ENCODE measurements at places on chromosomes 5 and 9.

GRCh38 chr9:90086101-90086511, 481.3 kb downstream of the GADD45G start:
- no peak for DNase-seq

DNA sequence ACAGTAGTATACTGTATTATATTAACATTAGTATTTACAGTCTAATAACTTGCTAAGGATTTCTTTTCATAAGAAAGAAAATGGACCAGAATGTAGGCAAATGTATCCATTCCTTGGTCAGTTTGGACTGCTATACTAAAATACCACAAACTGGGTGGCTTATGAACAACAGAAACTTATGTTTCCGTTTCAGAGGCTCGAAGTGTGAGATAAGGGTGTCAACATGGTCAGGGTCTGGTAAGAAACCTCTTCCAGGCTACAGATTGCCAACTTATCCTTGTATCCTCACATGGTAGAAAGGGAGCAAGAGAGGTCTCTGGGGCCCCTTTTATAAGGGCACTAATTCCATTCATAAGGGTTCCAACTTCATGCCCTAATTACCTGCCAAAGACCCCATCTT, 9.2 kb upstream of the ESM1 start:
- DNase-seq: no peak

- DNase-seq: no peak
These were observed 14.7 kb upstream of the BRD3OS start for GRCh38 chr9:134010310-134011173.

GRCh38 chr5:131355971-131356528, 92.2 kb downstream of the CDC42SE2 start:
- DNase-seq: no peak

GRCh38 chr9:98551511-98552286, 157.0 kb downstream of the GABBR2 start:
- DNase-seq: no peak

GRCh38 chr5:14082973-14083372, 60.2 kb upstream of the TRIO start:
- DNase-seq: no peak

- no peak for DNase-seq
These were observed 6.6 kb upstream of the XPA start for GRCh38 chr9:97703437-97704344.

GRCh38 chr9:110298043-110298605, 39.5 kb downstream of the TXNDC8 start:
- DNase-seq: no peak

DNA sequence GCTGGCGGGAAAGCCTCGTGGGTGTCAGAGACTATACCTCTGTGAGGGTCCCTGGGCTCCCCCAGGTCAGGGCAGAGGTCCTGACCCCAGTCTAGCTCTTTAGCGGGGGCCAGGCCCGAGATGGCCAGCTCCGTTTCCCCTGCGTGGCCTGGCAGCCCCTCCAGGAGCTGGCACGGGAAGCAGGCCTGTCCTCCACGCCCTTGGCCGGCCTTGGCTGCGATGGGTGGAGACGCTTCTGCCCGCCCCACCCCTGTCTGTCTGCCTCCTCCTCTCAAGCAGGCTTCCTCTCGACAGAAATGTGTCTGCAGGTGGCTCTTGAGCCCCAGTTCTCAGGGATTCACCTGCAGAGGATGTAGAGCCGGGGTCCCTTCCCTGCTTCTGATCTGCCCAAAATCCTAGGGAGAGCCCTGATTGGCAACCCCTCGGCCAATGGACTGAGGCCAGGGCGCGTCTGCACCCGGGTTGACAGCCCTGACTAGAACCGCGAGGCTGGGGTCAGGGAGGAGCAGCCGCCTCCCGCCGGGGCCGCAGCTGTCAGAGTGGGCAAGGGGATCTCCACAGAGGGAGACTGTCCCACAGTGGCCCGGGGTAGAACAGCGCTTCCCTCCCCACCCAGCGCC, 2.6 kb upstream of the GRIN1 start:
- no peak for DNase-seq

- DNase-seq: no peak
These were observed 4.8 kb upstream of the NOTCH1 start for GRCh38 chr9:136550439-136551289.

- DNase-seq: no peak
These were observed 85.4 kb downstream of the KLF4 start for GRCh38 chr9:107404161-107404560.

- DNase-seq: no peak
These were observed 3.6 kb downstream of the FBXO38 start for GRCh38 chr5:148387325-148387724.

DNA sequence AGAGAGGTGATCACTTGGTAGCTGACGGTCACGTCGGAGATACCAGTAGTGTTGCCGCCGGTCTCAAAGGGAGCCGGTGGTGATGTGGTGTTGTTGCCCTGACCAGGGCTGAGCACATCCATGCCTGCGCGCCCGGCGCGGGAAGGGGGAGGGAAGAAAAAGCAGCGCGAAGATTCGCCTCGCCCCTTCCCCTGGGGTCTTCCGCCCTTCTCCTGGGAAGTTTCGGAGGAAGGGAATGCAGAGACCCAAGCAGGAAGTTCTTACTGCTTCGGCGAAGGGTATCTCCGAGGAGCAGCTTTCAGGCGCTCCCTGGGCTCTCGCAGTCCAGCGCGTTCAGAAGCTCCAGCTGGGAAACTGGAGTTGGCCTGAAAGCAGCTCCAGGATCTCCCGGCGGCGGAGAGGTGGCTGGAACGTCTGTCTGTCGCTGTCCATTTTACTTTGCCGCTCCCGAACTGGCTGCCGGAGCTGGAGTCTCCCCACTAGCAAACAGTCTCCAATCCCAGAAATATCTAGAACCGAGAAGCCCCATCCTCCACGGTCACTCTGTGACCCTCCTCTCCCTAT, 565 bp downstream of the HTR1A start:
- no peak for DNase-seq

DNA sequence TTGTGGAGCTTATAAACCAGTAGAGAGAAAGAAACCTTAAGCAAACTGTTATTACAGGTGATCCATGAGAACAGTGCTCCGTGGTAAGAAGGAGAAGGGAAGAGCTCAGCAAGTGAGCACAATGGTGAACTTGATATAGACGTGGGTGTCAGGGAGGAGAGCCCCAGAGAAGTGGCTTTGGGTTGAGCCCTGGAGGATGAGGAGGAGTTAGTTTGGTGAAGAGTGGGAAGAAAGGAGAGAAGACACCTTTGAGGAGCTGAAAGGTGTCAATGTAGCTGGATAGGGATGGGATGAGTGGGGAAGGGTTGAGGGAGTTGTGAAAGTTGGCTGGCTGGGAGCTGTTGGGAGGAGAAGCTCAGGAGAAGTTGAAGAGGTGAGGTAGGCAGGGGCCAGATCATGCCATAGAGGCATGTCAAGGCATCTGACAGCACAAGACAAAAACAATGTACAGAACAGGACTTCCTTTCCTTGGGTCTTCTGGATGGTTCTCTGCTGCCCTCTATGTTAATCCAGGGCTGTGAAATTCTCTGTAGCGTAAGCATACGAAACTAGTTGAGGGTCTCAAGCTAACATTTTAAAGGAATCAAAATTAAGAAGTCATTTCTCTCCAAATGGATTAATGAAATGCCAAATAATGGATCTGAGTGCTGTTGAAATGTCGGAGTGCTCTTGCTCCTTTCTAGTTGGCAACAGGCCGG, 501.9 kb downstream of the KDM4C start:
- no peak for DNase-seq

DNA sequence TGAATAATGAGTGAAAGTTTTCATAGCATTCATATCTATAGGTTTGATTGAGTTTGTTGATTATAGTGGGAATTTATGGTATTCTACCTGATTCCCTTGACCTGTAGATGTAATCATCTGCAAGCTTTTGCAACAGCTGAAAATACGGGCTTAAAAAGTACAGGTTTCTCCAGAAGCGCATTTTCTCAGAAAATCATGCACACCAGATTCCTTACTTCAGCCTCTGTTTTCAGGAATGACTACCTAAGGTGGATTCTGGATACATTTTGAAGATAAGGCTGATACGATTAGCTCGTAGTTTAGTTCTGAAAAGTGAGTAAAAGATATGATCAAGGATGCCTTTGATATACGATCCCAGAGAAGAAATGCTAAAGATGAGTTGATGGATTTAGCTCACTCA, 694.8 kb upstream of the CDH10 start:
- DNase-seq: no peak

- no peak for DNase-seq
These were observed 357.7 kb downstream of the NPR3 start for GRCh38 chr5:33068786-33069185.

GRCh38 chr9:129125478-129125877, 14.3 kb downstream of the PTPA start:
- no peak for DNase-seq

GRCh38 chr5:143573568-143574170, 170.2 kb upstream of the NR3C1 start:
- DNase-seq: no peak

DNA sequence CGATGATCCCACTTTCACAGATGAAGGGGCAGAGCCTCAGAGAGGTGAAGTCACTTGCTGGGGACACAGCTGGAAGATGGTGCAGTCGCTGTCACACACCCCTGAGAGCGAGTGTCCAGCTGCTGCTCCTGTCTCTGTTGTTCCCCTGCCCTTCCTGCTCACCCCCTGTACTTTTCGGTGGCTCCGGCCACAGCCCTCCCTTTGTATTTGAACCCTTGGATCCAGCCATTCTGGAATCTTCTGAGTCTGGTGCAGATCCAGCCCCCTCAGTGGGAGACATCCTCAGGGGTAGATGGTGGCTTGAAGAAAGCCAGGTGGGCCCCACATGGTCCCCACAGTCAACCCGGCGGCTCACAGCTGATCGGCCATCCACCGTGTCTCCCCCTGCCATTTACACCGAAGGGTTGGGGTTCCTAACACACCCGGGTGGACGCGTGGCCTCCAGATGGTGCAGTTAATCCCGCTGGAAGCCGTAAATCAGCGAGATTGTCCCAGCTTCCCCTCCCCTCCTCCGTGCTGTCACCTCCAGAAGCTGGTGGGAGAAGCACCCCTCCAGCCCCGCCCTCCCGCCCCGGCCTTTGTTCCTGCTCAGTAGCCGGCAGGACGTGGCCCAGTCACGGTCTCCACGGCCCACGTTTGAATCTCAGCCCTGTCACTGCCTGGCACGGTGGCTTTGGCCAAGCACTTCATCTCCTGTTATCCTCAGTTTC, 204.8 kb downstream of the C9orf50 start:
- no peak for DNase-seq

- no peak for DNase-seq
These were observed 499.1 kb upstream of the GRIN3A start for GRCh38 chr9:102237520-102237919.

DNA sequence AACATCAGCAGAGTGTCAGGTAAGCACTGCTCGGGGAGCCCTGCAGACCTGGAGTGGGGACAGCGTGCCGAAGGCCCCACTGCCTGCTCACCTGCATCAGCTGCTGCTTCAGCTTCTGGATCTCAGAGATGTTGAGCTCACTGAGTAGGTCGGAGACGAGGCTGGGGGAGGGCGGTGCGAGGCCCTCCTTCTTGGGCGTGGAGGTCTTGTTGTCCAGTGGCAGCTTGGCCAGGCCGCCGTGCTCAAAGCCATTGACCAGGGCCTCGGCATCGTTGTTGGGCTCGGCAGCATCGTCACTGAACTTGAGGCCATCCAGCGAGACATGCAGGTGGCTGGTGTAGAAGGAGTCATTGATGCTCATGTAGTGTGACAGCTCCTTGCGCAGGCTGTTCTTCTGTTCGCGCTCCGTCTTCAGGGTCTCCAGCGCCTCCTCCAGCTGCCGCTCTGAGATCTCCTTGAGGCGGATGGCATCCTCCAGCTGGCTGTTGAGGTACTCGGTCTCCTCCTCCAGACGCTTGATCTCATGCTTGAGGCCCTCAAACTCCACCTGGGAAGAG, 44.3 kb downstream of the BICD2 start:
- DNase-seq: no peak

- no peak for DNase-seq
These were observed 6.8 kb downstream of the RALGDS start for GRCh38 chr9:133113949-133114885.

DNA sequence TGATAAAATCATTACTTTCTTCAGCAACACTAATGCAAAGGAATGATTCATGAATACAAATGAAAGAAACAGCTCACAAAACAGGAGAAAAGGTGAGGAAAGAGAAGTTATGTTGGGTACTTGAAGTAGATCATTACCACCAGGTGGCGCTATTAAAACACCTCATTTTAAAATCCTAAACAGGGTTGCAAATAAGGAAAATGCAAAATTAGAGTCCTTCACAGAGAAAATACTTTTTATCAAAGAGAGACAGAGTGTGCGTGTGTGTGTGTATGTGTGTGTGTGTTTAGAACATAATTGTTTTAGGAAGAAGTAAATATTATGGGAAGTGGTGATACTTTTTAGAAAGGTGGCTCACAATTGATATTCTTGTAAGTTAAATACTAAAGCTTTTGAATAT, 49.5 kb upstream of the CD180 start:
- DNase-seq: no peak

DNA sequence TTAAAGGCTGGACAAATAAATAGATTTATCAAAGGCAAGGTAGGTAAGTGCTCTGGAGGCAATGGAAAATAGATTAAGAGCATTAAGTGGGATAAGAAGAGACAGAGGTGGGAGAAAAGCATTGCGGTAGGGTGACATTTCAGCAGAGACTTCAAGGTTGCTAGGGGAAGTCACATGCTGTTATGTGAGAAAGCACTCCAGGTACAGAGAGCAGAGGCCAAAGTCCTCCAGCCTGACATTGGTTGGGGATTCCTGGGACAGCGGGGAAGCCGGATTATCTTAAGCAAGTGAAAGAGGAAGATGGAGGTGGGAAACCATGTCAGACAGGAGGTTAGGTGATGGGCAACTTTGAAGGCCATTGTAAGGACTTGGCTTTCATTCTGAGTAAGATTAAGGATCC, 1222.9 kb downstream of the PTPRD start:
- DNase-seq: no peak

DNA sequence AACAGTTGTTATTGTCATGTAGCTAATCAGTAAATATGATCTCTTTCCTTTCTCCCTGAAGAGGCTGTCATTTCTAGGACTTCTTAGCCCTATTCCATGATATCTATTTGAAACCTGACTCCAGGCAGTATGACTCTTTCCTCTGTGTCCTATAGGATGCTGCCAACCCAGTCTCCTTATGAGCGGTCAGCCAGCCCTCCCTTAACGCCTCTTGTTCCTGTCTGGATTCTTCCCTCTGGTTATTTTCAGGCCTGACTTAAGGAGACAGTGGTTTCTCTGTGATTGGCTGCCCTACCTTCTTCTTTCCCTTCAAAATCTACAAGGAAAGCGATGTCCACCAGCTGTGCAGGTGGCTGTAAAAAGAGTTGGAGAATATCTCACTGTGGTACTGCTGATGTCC, 19.4 kb upstream of the C5orf63 start:
- no peak for DNase-seq

DNA sequence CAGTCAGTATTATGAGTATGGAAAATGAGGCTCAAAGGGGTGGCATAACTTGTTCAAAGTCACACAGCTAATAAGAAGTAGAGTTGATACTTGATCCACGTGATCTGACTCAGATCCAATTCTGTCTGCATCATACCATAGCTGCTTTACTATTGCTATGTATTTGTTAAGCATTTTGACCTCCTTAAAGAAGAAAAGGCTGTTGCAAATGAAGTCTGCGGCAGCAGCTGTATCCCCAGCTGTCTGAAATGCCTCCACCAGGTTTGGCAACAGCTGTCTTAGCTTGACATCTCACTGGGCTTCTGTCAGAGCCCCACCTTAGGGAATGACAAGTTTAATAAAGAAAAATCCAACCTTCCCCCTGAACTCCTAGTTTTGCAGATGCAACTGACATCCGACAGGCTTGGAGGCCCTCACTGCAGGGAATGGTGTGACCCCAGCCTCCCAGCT, 75.6 kb upstream of the SLC44A1 start:
- DNase-seq: no peak

GRCh38 chr5:167229751-167230150, 1061.7 kb upstream of the WWC1 start:
- no peak for DNase-seq

Measured in T-helper 17 cell (primary cell).